Left colon (tissue), 2 donors: ENCODE measurements at places on chromosomes 11 and 22. TPM values are rescaled to one million over a fixed set of nuclear protein-coding genes. Genes with fewer than 3 reads are reported as not detected.
A peak's percentile ranks its signal among the peaks of the same experiment; 100 is the strongest.

The MMP12 gene
- total RNA-seq: 3.5 TPM

DNA sequence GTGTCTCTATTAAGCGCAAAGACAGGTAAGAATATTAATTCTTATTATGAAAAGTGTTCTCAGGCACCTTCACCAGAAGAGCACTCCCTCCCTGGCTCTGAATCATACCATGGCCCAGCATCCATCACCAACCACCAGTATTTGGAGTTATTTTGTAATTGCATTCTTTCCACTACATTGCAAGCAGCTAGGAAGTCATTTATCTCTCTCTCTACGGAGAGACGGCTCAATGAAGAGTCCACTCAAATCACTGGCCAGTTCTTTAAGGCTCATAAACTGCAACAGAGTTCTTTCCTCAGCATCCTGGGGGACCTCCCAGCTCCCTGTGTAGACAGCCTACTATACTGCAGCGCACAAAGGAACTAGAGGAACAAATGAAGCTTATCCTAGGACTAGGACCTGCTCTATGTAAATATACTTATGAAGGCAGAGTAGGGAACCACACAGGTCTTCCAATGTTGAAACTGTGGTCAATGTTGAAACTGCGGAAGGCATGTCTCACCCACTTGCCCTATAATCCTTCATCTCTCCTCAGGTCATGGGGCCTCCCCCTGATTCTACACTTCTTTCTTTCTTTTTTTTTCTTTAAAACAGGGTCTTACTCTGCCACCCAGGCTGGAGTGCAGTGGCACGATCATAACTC lies 63.4 kb downstream of the AAMDC start:
- no peak for DNase-seq

GRCh38 chr11:970319-970871 lies 44.7 kb downstream of the AP2A2 start:
- no peak for DNase-seq

DNA sequence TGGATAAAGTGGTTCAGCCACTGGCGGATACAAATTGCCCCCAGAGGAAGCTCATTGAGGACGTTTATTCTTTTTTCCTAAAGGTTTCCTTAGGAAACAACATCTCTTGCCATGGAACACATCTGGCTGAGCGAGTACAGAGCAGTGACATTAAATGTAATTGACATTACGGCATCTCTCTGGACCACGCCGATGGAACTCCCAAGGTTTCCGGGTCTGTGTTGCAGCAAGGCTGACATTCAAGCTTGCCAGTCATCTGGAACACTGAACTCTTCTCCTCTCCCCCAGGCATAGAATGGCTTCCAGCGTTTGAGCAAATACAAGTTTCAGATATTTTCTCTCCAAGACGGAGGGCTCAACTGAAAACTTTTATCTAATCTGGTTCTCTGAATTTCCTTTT lies 42.1 kb downstream of the CLMP start:
- DNase-seq: no peak

DNA sequence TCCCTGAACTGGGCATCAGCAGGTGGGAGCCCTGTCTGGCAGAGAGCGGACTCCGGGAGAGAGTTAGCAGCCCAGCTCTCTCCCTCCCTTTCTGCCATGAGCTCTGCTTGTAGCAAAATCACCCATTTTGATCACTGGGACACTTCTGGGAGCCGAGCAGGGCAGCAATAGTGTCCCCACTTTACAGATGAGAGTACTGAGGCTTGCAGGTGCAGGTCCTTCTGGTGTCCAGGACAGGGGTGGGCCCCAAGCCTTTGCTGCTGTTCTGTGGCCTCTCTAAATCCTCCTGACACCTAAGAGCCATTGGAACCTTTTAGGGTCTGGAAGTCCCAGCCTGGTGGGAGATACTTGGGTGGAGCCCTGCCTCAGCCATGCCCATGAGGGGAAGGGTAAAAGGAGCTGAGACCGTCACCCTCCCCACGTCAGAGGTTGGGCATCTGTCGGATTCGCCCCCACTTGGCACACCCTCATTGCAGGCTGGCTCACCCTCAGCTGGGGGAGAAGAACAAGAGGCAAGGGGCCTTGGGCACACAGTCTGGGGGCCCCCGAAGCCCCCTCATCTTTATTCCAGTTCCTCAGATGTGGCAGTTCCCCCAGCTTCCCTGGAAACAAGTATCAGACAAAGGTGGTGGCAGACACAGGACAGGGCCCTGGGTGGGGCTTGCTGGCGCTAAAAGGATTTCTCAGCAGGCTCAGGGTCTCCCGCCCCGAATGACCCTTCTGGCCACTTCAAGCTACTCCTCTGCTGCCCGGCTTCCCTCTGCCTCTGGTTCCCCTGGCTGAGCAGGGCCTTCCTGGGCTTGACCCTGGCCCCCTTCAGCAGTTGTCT lies 4.5 kb downstream of the RIN1 start:
- DNase-seq: no peak

GRCh38 chr11:126345283-126345682 lies 10.2 kb upstream of the ST3GAL4 start:
- DNase-seq: no peak

- DNase-seq: peak; percentile 31
Observed at GRCh38 chr22:42397332-42398249, 34.6 kb downstream of the NFAM1 start.
